Activated gamma-delta T cell (primary cell): ENCODE measurements at places on chromosomes 3 and 15.

- no peak for DNase-seq
These were observed 30.2 kb downstream of the FAM174B start for GRCh38 chr15:92625251-92625980.

GRCh38 chr3:29514912-29515311, 234.0 kb downstream of the RBMS3 start:
- no peak for DNase-seq

DNA sequence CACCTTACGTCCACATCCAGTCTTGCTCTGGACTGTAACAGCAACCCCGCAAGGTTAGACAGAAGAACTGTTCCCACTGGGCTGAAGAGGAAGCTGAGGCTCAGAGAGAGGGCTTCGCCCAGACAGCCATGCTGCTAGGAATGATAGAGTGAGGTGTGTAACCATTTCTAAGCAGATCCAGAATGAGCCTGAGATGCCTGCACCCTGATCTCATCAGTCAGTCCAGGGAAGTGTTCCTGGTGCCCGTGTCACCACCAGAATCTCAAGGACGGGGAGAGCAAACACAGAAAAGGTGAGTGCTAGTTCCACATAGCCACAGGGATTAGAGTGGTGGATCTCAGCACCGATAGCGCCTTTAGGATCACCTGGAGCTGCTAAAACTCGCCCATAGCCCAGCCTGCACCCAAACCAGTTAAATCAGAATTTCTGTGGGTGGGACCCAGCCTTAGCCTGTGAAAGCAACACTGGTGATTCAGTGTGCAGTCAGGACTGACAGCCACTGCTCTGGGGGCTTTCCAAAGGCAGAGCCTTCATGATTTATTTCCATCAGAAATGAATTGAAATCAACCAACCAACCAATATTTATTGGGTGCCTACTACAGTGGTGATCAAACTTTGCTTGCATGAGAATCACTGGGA, 12.3 kb downstream of the ISLR start:
- DNase-seq = no peak

DNA sequence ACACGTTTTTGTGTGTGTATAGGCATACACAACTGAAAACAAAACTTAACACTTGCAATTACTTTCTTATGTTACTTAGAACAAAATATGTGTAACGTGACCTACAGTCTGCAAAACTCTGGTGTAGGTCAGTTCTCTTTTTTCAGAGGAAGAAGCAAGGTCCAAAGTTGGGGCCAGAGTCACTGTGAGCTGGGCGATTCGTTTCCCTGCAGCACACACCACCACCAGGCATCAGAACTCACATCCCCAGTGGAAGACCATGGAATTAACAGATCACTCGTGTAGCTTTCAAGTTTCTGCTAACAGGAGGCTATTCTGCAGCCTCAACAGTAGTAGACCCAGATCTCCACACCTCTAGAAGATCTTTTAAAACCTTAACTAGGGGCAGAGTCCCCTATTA, 25.8 kb downstream of the ANP32A start:
- DNase-seq = no peak

- no peak for DNase-seq
These were observed 35.3 kb downstream of the CAPN7 start for GRCh38 chr3:15241341-15241740.
